ENCODE measurements at places on chromosomes 5 and 9.

GRCh38 chr9:133866946-133867345 is 125.2 kb downstream of the VAV2 start:
- no peak for DNase-seq

GRCh38 chr9:87864915-87865314 is 17.8 kb upstream of the SPATA31E1 start:
- no peak for DNase-seq

- no peak for DNase-seq
Measured at GRCh38 chr5:91031402-91031752, 351.7 kb downstream of the ARRDC3 start.

DNA sequence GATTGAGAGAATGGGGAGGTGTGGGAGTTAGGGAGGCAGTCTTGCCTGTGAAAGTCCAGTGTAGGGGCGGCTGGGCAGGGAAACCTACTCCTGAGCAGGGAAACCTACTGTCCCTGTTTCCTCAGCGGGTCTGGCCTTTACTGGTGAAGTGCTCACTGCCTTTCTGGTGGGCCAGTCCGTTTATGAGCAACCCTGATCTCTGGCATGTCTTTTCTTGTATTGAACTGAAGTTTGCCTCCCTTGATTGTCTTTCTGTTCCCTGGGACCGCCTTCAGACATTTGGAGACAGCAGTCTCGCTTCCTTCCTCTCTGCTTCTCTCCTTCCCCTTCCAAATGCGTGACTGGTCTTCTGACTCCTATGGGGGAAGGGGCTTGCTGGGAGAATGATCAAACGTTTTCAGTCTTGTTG is 2.9 kb downstream of the SNX18 start:
- DNase-seq = no peak

DNA sequence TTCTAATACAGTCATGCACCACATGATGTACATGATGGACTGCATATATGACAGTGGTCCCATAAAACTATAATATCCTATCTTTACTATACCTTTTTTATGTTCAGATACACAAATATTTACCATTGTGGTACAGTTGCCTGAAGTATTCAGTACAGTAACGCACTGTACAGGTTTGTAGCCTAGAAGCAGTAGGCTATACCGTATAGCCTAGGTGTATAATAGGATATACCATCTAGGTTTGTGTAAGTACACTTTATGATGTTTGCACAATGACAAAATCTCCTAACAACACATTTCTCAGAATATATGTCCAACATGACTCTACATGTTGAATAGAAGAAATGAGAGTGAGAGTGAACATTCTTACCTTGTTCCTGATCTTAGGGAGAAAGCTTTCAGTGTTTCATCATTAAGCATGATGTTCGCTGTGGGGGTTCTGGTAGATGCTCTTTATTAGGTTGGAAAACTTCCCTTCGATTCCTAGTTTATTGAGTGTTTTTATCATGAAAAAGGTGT is 31.8 kb downstream of the AMBP start:
- no peak for DNase-seq

DNA sequence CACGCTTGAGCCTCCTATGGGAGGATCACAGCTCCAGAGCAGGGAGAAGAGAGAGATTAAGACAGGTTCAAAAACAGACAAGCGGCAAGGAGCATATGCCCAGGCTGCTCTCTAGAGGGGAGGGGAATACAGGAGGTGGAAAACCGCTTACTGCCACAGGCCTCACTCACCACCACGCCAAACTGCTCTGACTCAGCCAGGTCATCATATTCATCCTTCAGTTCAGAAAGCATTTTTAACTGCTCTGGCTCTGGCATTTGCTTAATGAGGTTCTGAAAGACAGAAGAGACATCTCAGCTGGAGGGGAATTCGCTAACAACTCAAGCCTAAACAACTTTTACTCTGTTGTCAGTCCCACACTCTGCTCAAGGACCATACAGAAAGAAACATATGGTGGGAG is 40.1 kb downstream of the PCDHGC5 start:
- DNase-seq = no peak

All from Right ventricle myocardium superior (tissue), 1 donor.